ENCODE measurements at places on chromosomes 1 and 21.

- peak; percentile 96 for DNase-seq
Observed at GRCh38 chr1:16978567-16979474, 1.6 kb downstream of the MFAP2 start.

DNA sequence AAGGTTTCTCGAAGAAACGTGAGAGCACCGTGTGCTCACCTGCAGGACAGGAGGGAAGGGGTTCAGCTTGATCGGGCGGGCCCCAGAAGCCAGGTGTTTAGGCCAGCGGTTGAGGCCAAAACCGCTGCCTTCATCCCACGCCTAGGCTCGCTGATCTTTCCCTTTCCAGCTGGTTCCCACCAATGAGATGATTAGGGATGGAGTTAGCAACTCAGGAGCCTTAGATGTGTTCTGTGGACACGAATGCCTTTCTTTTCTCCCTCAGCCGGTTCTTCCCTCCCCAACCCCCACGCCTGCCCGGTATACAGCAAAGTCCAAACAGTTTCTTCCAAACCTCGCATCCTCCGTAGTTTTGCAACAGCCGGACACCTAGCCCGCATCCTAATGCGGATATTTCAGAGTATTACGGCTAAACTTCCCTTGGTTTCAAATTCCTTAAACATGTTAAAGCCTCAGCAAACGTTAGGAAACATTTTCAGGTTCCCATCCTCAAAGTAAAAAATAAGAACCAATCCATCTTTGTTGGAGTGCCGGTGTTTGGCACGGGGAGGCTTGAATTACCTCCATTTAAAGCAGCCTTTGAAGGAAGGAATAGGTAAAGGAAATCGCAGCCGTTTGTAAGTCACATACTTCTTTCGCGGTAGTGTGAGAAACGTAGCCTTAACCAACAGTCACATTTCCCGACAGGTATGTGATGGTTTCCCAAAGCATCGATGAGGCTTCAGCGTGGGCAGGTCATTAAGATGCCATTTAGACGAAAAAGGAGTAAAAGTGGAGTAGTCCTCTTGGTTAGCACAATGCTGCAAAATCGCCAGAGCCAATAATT is 1.1 kb downstream of the LRRC8C start:
- DNase-seq = peak; percentile 17

- DNase-seq = no peak
Observed at GRCh38 chr1:9440763-9441194, 98.5 kb upstream of the SLC25A33 start.

DNA sequence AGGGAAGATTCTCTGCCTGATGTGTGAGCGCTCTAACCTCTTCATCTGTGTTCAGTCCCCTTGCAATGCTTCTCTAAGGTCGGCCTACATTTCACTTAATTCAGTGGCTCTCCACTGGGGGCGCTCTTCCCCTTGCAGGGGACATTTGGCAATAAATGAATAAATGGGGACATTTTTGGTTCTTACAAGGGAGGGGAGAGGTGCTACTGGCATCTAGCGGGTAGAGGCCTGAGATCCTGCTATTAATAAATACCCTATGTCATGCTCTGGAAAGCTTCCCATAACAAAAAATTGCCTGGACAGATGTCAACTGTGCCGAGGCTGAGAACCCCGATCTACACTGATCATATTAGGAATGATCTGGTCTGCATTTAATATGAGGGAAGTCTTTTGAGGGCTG is 25.9 kb upstream of the DNAJC11 start:
- DNase-seq = peak; percentile 49

GRCh38 chr21:42423197-42423675 is 19.5 kb downstream of the UBASH3A start:
- no peak for DNase-seq
